Tibial nerve (tissue), 4 donors: ENCODE measurements at places on chromosomes 4 and X.

- no peak for DNase-seq
These were observed 568.6 kb downstream of the RPA4 start for GRCh38 chrX:97452283-97452682.

DNA sequence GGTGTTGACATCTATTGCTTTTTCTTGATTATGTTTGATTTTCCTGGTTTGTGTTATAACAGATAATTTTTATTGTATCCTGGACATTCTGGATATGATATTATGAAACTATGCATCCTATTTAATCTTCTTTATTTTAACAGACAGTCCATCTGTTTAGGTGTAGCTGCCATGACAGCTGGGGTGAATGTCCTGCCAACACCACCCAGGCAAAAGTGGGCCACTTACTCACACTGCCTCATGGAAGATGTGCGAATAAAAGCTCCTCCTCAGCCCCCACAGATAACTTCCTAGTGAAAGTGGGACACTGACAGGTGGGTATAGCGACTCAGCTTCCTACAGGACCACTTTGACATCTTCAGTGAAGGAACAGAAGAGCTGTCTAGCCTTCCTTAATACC is 18.4 kb upstream of the CNKSR2 start:
- DNase-seq, result no peak

- DNase-seq, result no peak
These were observed 82.8 kb downstream of the LNX1 start for GRCh38 chr4:53508446-53508845.

- peak; percentile 80 for DNase-seq
These were observed at the start of gene ANTXR2 for GRCh38 chr4:80072744-80073472. Gene ANTXR2, minus strand, starts transcription at chr4:80073229. Its CDS starts 669 bp downstream, at chr4:80072560.

- no peak for DNase-seq
These were observed 85.5 kb upstream of the HPGD start for GRCh38 chr4:174607792-174608191.

GRCh38 chr4:141041021-141041476 is 92.2 kb downstream of the RNF150 start:
- DNase-seq, result no peak

- DNase-seq, result no peak
These were observed 52.7 kb downstream of the TBC1D9 start for GRCh38 chr4:140703463-140703862.

GRCh38 chr4:113610537-113610936 is 151.0 kb downstream of the CAMK2D start:
- no peak for DNase-seq

DNA sequence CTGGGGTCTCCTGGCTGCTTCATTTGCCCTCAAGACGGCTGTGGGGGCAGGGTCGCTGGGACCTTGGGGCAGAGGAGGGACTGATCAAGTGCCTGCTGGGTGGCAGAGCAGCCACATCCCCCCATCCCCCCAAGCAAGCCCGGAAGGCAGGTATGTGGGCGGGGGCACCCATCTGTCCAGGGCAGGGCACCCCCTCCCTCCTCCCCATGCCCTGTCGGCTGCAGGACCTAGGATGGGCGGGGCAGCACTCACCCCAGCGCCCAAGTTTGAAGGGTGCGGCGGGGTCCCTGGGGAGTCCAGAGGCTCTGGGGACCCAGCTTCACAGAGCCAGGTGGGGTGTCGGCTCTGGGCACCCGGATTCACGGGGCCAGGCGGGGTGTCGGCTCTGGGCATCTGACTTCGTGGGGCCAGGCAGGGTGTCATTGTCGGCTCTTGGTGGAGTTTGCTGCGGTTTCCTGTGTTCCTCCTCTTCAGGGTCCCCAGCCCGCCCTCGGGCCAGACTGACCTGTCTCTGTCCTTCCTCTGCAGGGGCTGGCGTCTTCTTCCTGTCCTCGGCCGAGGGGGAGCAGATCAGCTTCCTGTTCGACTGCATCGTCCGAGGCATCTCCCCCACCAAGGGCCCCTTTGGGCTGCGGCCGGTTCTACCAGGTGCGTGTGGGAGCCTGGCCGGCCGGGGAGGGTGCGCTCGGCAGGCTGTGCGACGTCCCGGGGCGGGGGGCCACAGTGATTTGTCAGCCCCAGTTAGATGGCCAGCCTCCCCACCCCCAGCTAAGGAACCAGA is 22.1 kb downstream of the DOK7 start:
- no peak for DNase-seq

DNA sequence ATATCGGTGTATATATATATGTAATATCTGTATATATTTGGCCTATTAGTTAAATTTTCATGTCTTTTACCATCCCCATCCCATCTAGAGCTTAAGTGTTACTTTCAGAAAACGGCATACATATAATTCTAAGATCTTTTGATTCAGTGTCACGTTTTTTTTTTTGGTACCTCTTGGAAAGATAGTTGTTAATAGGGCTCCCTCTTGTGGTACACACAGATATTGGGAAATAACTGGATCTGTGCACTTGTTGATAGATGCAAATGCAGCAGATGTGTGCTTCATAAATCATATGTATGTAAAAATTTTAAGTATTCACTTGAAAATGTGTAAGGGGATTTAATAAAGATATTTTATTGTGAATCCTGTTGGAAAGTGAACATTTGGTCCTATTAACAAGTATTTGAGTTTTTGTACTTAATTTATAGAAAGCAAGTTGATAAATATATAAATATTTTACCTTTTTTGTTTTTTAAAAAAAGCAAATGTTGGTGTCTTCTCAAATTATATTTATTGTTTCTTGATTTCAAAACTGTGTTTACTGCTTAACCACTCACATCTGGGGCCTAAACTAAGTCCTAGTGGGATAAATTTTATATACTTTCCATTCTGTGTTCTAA is 74.7 kb downstream of the PAQR3 start:
- no peak for DNase-seq

- DNase-seq, result no peak
These were observed 332.5 kb downstream of the C4orf33 start for GRCh38 chr4:129428454-129428853.

- DNase-seq, result no peak
These were observed 97.6 kb upstream of the ANXA3 start for GRCh38 chr4:78454016-78454415.

DNA sequence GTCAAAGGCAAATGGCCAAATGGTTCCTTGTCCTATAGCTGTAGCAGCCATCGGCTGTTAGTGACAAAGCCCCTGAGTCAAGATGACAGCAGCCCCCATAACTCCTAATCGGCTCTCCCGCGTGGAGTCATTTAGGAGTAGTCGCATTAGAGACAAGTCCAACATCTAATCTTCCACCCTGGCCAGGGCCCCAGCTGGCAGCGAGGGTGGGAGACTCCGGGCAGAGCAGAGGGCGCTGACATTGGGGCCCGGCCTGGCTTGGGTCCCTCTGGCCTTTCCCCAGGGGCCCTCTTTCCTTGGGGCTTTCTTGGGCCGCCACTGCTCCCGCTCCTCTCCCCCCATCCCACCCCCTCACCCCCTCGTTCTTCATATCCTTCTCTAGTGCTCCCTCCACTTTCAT is 3.8 kb upstream of the OPN1LW start:
- no peak for DNase-seq

DNA sequence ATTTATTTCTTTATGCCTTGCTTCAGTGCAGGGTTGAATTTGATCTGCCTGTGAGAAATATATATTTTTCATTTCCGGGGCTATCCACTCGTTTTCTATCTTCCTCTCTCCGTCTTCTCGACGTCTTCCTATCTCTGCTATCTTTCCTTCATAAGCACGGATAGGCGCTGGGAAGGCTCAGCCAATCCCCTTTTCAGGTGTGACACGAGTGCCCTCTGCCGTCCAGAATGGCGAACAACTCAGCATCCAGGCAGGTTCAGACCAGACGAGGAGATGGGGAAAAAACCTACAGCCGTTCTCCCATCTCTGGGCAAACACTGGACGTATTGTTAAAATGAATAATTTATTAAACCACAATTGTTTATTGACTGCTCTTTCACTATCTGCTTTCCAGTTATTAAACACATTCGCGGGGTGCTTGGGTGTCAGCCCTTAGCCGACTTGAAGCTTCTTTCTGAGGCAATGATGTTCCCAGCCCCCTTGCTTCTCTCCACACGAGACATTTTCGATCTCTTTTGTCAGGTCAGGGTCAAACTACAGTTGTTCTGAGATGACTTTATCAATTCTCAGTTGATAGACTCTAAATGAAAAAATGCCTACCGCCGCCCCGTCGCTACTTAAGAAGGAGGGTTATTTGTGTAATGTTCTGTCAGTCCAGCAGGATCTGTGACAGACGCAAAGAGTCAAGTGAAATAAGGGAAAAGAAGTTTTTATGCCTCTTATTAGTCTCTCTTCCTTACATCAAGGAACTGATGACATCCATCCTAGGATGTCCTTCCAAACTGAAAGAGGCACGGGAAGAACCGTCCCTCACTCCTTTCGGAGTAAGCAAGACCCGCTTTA is 96.3 kb upstream of the NOCT start:
- DNase-seq, result peak; percentile 47

DNA sequence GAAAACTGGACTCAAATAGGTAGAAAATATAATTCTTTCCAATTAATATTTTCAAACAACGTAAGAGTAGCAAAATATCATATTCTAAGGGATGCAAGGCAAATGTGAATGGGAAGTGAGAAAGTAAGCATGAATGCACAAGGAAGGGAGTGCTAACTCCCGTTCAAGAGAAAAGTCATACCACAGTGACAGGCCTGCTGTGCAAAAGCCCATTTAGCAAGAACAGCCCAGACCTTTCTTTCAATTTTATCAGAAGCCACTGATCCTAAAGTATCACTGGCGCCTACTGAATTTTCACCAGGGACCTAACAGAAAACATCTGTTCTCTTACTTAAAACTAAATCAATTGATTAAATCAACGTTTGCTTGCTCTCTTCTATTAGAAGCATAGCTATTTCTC is 157.9 kb upstream of the DKK2 start:
- DNase-seq, result no peak

- DNase-seq, result no peak
These were observed 25.3 kb downstream of the ARHGAP24 start for GRCh38 chr4:85500110-85500867.

- no peak for DNase-seq
These were observed 28.4 kb downstream of the CLDN2 start for GRCh38 chrX:106948641-106949040.

DNA sequence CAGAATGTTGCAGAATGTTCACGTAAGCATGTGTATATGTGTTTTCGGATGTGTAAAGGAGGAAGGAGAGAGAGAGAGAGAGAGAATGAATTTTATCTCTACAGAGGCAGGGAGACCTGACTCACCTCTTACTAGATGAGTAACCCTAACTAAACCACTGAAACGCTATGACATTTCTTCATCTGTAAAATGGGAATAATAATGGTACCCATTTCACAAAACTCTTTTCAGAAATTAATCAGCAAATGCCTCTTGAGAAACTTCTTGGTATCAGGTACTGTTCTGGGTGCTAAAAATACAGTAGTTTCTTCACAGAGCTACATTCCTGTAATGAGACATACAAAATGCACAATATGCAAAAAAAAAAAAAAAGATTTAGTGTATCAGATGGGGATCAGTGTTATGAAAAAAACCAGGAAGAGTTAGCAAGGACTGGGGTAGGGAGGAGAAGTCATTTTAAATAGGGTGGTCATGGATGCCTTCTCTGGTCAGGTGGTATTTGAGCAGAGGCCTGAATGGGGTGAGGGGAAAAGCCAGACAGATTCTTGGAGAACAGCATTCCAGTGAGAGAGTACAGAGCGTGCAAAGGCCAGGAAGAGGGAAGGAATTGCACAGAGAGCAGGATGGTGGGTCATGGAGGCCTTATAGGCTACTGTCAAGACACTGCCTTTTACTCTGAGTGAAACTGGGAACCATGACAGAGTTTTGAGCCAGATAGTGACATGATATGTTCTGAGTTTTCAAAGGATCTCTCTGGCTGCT is 84.9 kb upstream of the SPANXB1 start:
- no peak for DNase-seq

DNA sequence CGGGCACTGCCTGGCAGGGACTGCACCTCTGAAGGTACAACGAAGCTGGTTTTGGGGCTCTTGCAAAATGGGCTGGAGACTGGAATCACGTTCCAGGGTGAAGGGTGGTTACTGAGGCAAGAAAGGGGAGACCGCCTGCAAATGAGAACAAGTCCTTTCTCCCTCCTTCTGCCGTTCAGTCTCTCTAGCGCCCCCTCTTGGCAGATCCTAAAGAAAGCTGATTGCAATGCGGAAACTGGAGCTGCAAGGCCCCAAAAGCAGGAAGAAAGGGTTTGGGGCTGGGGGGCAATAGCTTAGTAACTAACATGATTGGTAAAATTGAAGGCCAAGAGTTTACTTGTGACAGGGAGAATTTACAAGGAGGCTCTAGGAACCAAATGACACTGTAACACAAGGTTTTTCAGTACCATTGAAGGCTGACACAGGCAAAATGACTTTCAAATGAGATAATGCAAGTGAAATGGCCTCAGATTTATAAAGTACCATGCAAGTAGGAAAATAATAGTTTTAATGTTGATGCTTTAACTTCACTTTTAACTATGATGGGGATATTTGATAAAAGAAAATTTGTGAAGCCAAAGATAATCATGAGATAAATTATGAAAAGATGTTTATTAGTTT is 222.7 kb upstream of the HAND2 start:
- no peak for DNase-seq

DNA sequence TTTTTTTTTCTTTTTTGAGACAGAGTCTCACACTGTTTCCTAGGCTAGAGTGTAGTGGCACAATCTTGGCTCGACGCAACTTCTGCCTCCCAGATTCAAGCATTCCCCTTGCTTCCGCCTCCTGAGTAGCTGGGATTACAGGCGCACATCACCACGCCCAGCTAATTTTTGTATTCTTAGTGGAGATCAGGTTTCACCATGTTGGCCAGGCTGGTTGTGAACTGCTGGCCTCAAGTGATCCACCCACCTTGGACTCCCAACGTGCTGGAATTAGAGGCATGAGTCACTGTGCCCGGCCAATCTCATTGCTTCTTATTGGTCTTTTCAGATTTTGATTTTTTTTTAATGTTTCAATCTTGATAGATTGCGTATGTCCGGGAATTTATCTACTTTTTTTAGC is 124.4 kb downstream of the NBDY start:
- DNase-seq, result no peak

GRCh38 chr4:182143086-182143821 is 99.9 kb upstream of the TENM3 start:
- no peak for DNase-seq

DNA sequence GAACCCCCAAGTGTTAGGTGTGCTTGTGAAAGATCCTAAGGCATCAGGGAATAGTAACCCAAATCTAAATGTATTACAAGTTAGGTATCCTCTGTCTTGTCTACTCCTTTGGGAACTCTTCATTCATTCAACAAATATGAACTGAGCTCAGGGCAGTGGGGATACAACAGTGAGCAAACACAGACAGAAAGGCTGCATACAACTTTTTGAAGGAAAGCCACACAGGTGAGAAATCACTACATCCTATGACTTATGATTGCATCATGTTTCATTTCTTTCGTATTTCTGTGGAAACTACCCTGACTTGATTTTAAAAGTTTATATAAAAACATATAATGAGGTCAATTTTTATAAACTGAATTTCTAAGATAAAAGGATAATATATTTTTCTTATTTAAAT is 43.2 kb downstream of the BCLAF3 start:
- no peak for DNase-seq

- peak; percentile 76 for DNase-seq
These were observed 53.8 kb upstream of the HGFAC start for GRCh38 chr4:3387943-3388361.

- no peak for DNase-seq
These were observed 28.4 kb downstream of the ZNF185 start for GRCh38 chrX:152926279-152926678.

- no peak for DNase-seq
These were observed 410.9 kb downstream of the GRID2 start for GRCh38 chr4:92714640-92715039.
